ENCODE measurements at places on chromosomes 2 and 18.

DNA sequence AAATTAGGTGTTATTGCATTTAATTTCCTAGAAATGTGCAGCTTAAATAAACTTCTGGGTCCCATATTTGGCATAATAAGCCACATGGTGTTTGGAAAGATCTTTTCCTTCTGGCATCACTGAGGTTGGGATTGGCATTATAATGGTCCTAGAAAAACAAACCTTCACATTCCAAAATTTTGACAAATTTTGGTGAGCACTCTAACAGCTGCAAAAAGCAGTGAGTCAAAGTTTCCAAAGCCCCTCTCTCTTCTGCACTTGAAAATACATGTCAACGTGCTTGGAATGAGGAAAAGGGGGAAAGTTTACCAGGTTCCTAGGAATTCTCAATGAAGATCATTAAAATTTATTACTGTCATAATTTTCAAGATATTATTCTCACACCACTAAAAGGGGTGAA lies 77.8 kb upstream of the STK17B start:
- H3K4me3 ChIP-seq: no peak overlapping the region
- H3K36me3 ChIP-seq: no peaks in the 10 kb centered on the region
- H3K27me3 ChIP-seq: no peaks in the 10 kb centered on the region
- DNase-seq: no peak
- no peak overlapping the region for H3K27ac ChIP-seq
- peaks cover 12% of the 10 kb centered on the region for H3K4me1 ChIP-seq

DNA sequence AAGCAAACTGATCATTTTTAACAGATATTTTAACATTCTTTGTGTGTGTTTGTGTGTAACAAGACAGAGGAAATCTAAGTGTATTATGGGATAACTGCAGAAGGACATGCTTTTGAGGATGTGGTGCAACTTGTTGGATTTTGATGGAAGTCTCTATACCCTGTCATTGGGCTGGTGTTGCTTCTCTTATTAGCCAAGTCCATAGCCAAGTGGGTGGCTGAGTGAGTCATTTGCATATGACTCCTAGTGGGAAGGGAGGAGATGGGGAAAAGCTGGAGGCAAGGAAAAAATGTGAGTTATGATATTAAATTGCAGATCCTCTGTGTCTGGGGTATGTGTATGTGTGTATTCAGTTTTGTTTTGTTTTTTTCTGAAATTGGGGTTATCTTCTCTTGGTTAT lies 879.9 kb downstream of the DCC start:
- no peaks in the 10 kb centered on the region for H3K27me3 ChIP-seq
- H3K36me3 ChIP-seq: no peaks in the 10 kb centered on the region
- no peak overlapping the region for H3K27ac ChIP-seq
- H3K4me3 ChIP-seq: no peak overlapping the region
- DNase-seq: no peak
- no peaks in the 10 kb centered on the region for H3K4me1 ChIP-seq

- no peaks in the 10 kb centered on the region for H3K4me1 ChIP-seq
- no peak overlapping the region for H3K4me3 ChIP-seq
- no peak overlapping the region for H3K27ac ChIP-seq
- no peaks in the 10 kb centered on the region for H3K36me3 ChIP-seq
Measured at GRCh38 chr2:161631855-161632391, 7.7 kb downstream of the SLC4A10 start.

DNA sequence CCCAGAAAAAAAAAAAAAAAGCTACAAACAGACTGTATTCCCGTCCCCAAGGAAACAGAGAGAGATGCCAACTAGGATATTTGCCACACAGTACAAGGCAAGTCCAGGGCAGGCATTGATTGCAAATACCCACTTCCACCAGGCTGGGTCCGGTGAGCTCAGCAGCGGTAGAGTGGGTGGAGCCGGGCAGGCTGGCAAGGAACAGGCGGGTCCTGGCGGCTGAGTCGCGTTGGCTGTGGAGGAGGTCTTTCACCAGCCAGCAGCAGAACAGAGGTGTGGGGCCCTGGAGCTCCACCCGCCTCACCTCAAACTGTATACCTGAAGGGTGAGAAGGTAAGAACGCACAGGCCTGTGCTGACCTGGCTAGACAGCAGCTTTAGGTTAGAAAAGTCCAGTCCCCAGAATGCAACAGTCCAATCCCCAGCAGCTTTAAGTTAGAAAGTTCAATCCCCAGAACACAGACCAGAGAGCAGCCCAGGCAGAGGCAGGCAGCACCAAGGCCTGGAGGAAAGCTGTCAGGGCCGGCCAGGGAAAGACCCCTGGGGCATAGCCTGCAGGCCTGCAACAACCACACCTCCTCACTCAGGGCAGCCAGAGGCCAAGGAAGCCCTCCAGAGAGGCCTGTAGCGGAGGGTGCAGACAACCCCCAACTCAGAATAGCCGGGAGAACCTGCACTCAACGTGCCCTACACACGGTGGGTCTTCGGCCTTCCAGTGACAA lies 21.9 kb upstream of the MTERF4 start:
- H3K4me3 ChIP-seq: no peak overlapping the region
- no peak for DNase-seq
- H3K36me3 ChIP-seq: no peaks in the 10 kb centered on the region
- H3K4me1 ChIP-seq: no peaks in the 10 kb centered on the region
- H3K27ac ChIP-seq: no peak overlapping the region

DNA sequence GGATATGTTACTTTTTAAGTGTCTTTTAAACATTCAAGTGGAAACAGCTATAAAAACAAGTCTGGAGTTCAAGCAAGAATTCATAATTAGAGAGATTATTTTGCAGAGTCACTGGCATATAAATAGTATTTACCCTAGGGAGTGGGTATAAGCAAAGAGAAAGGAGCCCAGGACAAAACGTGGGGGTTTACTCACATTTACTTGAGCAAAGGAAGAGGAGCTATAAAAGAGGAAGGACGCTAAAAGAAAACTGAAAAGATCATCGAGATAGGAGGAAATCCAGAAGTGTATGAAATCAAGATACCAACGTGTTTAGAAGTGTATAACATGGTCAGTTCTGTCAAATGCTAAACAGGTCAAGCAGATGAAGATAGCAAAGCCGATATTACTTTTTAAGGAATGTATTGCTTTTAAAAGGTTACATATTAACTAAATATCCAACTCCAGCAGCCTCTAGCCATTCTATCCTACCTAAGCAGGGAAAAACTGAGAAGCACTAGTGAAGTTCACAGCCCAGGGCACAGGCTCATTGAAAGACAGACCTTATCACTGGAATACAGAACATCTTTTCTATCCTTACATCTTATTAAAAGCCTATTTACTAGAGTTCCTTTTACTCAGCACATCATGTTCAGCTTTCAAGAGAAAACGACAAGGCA lies 8.6 kb downstream of the KANSL1L start:
- peak overlapping the region; percentile 12 for H3K4me3 ChIP-seq
- no peak overlapping the region for H3K27ac ChIP-seq
- no peak for DNase-seq

GRCh38 chr2:73896362-73897239 lies 3.8 kb downstream of the ACTG2 start:
- no peaks in the 10 kb centered on the region for H3K27me3 ChIP-seq
- no peak for DNase-seq
- no peaks in the 10 kb centered on the region for H3K36me3 ChIP-seq
- no peaks in the 10 kb centered on the region for H3K4me1 ChIP-seq
- H3K27ac ChIP-seq: no peak overlapping the region

DNA sequence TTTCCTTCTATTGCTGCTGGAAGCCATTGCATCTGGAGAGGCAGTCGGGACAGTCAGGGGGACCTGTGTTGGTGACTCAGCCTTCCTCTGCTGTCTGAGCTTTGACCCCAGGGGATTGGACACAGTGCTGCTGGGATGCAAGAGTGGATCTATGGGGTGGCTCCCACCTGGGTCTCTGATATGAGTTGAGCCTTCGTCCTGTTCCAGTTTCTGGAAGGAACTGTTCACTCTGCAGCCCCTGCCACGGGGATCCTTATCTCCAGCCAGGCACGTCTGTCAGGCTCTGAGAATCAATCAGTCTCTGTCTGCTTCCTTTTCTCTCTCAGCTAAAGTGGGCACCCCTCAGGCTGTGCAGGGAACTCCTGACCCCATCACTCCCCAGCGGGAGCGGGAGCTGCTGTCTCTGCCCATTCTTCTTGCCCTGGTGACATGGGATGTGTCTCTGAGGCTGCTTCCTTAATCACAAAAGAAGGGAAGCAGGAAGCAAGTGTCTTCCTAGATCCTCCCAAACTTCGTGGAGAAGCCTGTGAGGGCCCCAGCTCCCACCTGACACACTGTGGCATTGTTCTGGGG lies 51.7 kb downstream of the ARHGAP28 start:
- peak overlapping the region; percentile 83 for H3K27ac ChIP-seq
- H3K27me3 ChIP-seq: no peaks in the 10 kb centered on the region
- DNase-seq: peak; percentile 50

DNA sequence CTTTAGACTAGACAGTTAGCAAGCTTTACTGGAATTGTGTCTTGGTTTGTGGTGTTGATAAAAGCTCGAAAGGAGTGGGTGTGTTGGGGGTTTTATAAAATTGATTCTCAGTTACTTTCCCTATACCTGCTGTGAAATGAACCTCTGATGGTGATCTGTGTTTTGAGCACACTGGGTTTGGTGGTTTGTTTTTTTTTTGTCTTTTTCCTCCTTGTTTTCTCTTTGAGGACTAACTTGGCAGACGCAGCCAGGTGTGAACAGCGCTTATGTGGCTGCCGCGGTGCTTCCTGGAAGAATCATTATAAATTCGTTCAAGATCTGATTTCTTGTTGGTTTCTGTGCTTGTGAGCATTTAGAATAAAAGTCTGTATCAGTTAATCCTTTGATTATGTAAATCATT lies 28.5 kb downstream of the GRHL1 start:
- H3K36me3 ChIP-seq: no peaks in the 10 kb centered on the region
- no peak overlapping the region for H3K27ac ChIP-seq
- DNase-seq: no peak
- H3K27me3 ChIP-seq: no peaks in the 10 kb centered on the region
- no peak overlapping the region for H3K4me3 ChIP-seq
- no peaks in the 10 kb centered on the region for H3K4me1 ChIP-seq

GRCh38 chr2:78561876-78562275 lies 463.6 kb upstream of the REG3G start:
- H3K4me1 ChIP-seq: 0 out of 2 replicates have a peak, but pooled peaks cover 3% of the 10 kb centered on the region
- no peaks in the 10 kb centered on the region for H3K36me3 ChIP-seq
- no peak overlapping the region for H3K4me3 ChIP-seq
- DNase-seq: no peak
- no peak overlapping the region for H3K27ac ChIP-seq

- DNase-seq: no peak
- no peaks in the 10 kb centered on the region for H3K36me3 ChIP-seq
- no peak overlapping the region for H3K27ac ChIP-seq
- H3K4me3 ChIP-seq: no peak overlapping the region
- peaks cover 19% of the 10 kb centered on the region for H3K4me1 ChIP-seq
Measured at GRCh38 chr2:240873098-240873788, 4.6 kb downstream of the AGXT start.

- no peaks in the 10 kb centered on the region for H3K36me3 ChIP-seq
- no peaks in the 10 kb centered on the region for H3K4me1 ChIP-seq
- H3K4me3 ChIP-seq: no peak overlapping the region
- H3K27ac ChIP-seq: no peak overlapping the region
Measured at GRCh38 chr2:173884025-173884802, 81.0 kb downstream of the SP3 start.

- no peak for DNase-seq
- no peaks in the 10 kb centered on the region for H3K4me1 ChIP-seq
- H3K4me3 ChIP-seq: no peak overlapping the region
- H3K36me3 ChIP-seq: no peaks in the 10 kb centered on the region
- no peaks in the 10 kb centered on the region for H3K27me3 ChIP-seq
- H3K27ac ChIP-seq: no peak overlapping the region
Measured at GRCh38 chr2:25098670-25099486, 57.0 kb downstream of the EFR3B start.

- peak; percentile 1 for DNase-seq
- no peak overlapping the region for H3K27ac ChIP-seq
- H3K4me3 ChIP-seq: no peak overlapping the region
- no peaks in the 10 kb centered on the region for H3K4me1 ChIP-seq
- H3K27me3 ChIP-seq: no peaks in the 10 kb centered on the region
Measured at GRCh38 chr18:68847219-68847837, 49.4 kb downstream of the CCDC102B start.

GRCh38 chr2:138390316-138390945 lies 111.1 kb upstream of the SPOPL start:
- H3K27me3 ChIP-seq: no peaks in the 10 kb centered on the region
- DNase-seq: no peak
- no peak overlapping the region for H3K4me3 ChIP-seq

DNA sequence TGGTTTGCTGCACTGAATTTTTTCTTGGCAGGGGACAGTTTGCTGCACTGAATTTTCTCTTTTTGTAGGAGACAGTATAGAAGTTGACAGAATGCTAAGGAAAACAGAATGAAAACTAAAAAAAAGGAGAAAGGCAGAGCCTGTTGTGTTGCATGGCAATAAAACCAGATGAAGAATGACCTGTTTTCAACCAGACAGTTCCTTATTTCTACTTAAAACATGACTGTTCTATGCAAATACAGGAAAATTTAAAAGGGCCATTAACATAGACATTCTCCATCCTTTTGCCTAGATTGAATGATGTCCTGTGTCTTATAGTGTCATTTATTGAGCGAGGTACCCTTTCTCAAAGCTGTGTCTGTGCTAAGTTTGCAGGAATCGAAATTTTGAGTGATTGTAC lies 33.3 kb downstream of the ABI2 start:
- no peak overlapping the region for H3K27ac ChIP-seq
- H3K4me3 ChIP-seq: no peak overlapping the region
- H3K36me3 ChIP-seq: no peaks in the 10 kb centered on the region

DNA sequence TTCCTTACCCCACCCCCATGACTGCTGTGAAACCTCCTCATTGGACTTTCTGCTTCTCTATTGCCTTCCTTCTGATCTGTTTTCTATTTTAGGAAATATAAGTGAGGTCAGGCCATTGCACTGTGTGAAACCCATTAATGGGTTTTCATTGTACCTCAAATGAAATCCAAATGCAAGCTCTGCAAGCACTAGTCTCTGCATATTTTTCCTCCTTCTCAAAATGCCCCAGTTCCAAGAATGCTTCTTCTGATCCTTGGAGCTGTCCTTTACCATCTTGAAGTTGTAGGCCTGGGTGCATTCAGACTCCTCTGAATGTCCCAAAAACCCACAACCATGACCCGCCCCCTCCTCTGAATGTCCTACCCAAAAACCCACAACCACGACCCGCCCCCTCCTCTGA lies 8.2 kb downstream of the IL1A start:
- no peaks in the 10 kb centered on the region for H3K27me3 ChIP-seq
- DNase-seq: no peak
- H3K4me3 ChIP-seq: no peak overlapping the region
- no peaks in the 10 kb centered on the region for H3K4me1 ChIP-seq

DNA sequence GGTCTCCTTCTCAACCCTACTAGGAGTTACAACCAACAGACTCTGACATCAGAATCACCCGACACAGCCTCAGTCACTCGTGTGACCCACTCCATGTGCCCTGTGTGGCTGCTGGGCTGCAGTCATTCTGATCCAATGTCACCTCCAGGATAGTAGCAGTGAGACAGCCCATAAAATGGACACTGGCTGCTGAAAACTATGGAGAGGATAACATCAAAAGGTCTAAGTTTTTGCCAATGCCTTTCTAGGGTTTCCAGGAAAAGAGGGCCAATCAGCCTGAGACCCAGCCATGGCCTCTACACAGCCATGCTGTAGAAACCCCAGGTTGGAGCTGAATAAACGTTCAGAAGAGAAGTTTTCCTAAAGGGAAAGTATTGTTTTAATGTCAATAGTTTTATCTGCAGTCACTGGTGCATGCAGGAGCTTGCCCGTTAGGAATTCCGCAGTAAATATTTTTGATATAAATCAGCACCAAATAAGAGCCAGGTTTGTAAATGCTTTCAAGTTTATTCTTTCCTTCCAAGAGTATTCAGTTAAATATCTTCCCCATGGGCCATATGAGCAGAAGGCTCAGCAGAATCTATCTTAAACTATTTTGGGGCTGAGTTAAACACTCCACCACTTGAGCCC lies 92.2 kb upstream of the PID1 start:
- H3K4me3 ChIP-seq: no peak overlapping the region
- no peak overlapping the region for H3K27ac ChIP-seq
- DNase-seq: no peak
- no peaks in the 10 kb centered on the region for H3K4me1 ChIP-seq

Data from Caco-2 (cell line).